ENCODE measurements at places on chromosomes 3 and 15. TPM values are rescaled to one million over a fixed set of nuclear protein-coding genes. Genes with fewer than 3 reads are reported as not detected.

The P2RY1 gene
- total RNA-seq = 0.29 TPM

DNA sequence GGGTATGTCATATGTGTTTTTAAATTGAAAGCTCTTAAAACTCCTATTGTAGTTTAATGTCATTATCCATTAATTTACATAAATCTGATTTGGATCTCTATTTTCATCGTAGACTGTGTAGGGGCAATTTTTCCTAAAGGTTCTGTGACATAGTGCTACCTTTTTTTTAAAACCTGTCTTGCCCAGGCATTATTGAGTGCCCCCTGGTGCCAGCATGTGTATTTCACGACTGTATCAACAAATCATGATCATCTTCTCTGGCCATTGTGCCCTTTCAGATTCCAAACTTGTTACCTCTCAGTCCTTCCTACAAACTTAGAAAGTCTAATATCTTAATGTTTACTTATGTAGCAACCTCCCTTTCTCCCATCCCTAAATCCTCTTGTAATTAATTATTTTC lies 97.2 kb upstream of the FLNB start:
- peaks cover 44% of the 10 kb centered on the region for H3K36me3 ChIP-seq
- peaks cover 13% of the 10 kb centered on the region for H3K4me1 ChIP-seq
- H3K27me3 ChIP-seq = no peaks in the 10 kb centered on the region
- no peak overlapping the region for H3K4me3 ChIP-seq
- H3K27ac ChIP-seq = no peak overlapping the region
- peak; percentile 53 for DNase-seq

The OPA1 gene
- total RNA-seq = 68.0 TPM

- no peak overlapping the region for H3K27ac ChIP-seq
- H3K4me1 ChIP-seq = no peaks in the 10 kb centered on the region
- H3K4me3 ChIP-seq = no peak overlapping the region
Observed at GRCh38 chr3:171225165-171225564, 198.6 kb upstream of the SLC2A2 start.

- H3K36me3 ChIP-seq = no peaks in the 10 kb centered on the region
- no peak overlapping the region for H3K4me3 ChIP-seq
- no peak for DNase-seq
- H3K4me1 ChIP-seq = no peaks in the 10 kb centered on the region
- no peaks in the 10 kb centered on the region for H3K27me3 ChIP-seq
- H3K27ac ChIP-seq = no peak overlapping the region
Observed at GRCh38 chr3:36433511-36433910, 53.2 kb downstream of the STAC start.

DNA sequence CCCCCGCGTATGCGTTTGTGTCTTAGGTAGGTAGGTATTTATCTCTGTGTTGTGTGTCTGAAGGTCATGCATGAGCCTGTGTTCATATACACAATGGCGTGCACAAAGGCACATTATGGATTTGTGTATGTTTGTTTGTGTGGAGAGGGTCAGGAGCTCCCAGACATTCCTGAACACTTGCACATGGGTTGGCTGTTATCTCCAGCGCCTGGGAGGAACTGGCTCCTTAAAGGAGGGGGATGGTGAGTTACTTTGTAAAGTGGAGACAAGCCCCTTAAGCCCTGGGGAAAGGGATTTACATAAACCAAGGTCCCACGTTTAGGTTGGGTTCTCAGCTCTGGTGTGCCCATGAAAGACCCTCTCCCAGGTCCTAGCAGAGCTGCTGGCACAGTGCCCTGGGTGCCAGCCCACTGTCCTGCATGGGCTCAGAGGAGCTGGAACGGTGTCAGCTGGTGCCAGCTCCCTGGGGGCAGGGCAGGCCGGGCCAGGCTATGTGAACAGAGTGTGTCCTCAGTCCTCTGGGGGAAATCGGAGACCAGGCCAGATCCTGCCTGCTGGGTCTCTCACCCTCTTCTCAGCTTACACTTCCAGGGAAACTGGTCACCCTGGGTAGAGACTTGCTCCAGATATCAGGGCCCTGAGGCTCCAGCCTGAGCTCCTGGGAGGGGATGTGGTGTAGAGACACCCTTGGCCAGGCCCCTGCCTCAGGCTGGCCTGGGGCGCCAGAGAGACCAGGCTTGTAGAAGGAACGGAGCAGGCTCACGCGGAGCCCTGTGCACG lies 25.1 kb downstream of the SNX33 start:
- H3K27ac ChIP-seq = no peak overlapping the region
- peaks cover 28% of the 10 kb centered on the region for H3K4me1 ChIP-seq
- no peaks in the 10 kb centered on the region for H3K27me3 ChIP-seq
- no peaks in the 10 kb centered on the region for H3K36me3 ChIP-seq
- DNase-seq = no peak
- no peak overlapping the region for H3K4me3 ChIP-seq

The GRK7 gene
- total RNA-seq = 0.12 TPM

The SUSD5 gene
- total RNA-seq = not detected

Measured in PC-3 (cell line).